ENCODE measurements at places on chromosomes 7 and 10.

- DNase-seq: no peak
Measured at GRCh38 chr10:70575874-70576802, 26.4 kb downstream of the PRF1 start.

DNA sequence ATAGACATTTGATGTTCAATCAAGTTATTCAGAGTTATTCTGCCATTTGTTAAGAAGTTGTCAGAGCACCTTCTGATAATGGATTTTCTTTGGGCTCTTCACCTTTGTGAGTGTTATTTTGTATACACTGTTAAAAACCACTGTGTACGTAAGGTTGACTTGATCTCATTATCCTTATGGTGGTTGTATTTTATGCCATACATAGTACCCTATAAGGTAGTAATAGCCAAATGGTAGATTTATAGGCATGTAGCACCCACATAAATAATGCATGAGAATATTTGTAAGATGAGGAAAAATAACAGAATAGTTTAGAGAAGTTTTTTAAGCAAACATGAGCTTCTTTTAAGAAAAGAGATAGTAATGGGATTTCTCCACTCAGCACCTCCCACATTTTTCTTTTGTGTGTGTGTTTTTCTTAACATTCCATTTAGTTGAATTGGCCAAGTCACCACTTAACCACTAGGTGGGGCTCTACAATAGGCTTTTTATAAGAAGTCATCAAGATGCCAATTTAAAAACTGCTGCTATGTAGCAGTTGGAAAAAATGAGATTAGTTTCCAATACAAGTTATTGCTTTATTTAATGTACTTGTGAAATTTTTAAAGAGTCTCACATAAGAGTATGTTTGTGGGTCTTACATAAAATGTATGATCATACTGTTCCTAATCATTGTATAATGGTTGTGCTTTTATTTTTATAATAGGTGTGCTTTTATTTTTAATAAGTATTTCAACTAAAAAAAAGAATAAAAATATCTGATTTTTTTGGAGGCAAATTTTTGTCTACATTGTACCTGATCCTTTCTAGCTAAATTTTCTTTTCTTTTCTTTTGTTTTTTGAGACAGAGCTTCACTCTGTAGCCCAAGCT is 41.1 kb upstream of the STMP1 start:
- no peak for DNase-seq

- DNase-seq: no peak
Measured at GRCh38 chr10:32253276-32253675, 93.7 kb downstream of the EPC1 start.

DNA sequence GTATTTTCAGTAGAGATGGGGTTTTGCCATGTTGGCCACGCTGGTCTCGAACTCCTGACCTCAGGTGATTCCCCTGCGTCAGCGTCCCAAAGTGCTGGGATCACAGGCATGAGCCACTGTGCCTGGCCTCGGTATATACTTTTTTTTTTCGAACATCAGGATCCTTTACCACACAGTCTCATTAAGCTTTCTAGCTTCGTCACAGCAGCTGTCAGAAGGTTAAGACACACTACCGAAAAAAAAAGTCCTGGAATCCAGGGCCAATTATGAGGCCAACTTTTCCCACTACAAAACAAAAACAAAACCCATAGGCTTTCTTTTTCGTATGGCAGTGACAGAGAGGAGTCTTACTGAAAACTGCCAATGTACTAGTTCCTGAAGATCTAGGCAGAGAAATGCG is 30.7 kb downstream of the ZC3HC1 start:
- DNase-seq: no peak

- DNase-seq: no peak
Measured at GRCh38 chr7:28411876-28412662, at the start of gene CREB5. Gene CREB5, plus strand, starts transcription at chr7:28412518. Its CDS starts 397 bp downstream, at chr7:28412915.

DNA sequence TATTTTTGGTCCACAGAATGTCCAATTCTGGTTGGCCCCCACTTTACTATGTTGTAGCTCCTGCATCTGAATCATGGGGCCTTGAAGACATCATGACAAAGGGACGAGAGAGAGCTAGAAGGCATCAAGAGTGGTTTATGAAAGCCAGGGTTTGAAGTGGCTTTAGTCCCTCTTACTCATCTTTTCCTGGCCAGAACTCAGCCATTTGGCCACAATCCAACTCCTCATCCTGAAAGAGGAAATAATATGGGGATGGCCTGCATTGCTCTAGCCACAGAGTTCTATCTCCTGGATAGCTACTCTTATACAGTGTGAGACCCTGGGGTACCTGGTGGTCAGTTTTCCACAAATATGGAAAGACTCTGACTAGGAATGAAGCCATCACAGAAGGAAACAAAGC is 418.9 kb downstream of the XPNPEP1 start:
- no peak for DNase-seq

- DNase-seq: no peak
Measured at GRCh38 chr7:50822706-50823105, 40.0 kb upstream of the GRB10 start.

DNA sequence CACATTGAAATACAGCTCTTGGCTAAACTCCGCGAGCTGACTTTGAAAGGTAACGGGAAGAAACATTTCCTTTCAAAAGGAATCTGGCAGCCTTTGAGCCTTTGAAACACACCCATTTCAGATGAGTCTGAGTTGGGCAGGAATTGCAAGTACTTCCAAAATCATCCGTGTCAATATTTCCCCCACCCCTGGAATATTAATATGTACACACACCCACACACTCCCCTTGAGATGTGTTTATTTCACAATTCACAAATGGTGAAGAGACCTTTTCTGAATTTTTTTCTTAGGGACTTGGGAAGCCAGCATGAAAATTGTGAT is 438.7 kb upstream of the NRP1 start:
- no peak for DNase-seq

GRCh38 chr7:6725003-6725402 is 18.3 kb upstream of the ZNF12 start:
- DNase-seq: no peak

DNA sequence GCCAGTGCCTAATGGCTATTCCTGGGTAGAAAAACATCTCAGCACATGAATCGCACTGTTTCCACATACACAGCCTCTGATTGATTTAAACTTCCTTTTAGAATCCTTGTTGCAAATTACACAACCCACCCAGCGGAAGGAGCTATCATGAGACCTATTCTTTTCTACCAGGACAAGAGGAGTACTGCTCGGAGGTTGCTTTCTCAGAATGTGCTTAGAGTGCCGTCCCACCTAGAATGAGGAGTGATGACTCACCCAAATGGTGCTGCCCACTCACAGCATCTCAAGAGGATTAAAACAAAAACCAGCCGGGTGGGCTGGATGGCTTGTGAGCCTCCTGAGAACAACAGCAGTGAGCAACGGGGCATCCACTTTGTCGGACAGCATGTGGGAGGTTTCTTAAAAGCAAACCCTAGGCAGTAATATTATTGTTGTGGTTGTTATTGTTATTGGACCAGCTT is 128.9 kb downstream of the DGKI start:
- DNase-seq: no peak

- no peak for DNase-seq
Measured at GRCh38 chr10:97159646-97160305, 26.0 kb downstream of the SLIT1 start.

GRCh38 chr7:114539575-114539974 is 125.0 kb downstream of the FOXP2 start:
- no peak for DNase-seq

- DNase-seq: no peak
Measured at GRCh38 chr7:148733496-148733895, 34.8 kb downstream of the CUL1 start.

DNA sequence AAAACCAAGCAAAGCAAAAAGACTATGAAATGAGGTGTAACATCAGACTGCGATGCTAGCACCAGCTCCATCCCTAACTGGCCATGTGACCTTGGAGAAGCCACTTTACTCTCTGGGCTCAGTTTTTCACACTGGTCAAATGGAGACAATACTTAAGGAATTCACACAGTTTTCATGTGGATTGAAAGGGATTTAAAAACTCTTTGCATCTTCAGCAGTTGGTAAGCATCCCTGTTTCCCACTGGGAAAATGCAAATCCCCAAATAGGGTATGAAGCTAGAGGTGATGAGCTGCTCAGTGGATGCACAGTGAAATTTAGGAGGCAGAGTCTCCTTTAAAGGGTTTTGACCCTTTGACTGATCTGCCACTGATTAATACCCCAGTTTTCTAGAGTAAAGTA is 240.7 kb downstream of the SORCS3 start:
- no peak for DNase-seq

DNA sequence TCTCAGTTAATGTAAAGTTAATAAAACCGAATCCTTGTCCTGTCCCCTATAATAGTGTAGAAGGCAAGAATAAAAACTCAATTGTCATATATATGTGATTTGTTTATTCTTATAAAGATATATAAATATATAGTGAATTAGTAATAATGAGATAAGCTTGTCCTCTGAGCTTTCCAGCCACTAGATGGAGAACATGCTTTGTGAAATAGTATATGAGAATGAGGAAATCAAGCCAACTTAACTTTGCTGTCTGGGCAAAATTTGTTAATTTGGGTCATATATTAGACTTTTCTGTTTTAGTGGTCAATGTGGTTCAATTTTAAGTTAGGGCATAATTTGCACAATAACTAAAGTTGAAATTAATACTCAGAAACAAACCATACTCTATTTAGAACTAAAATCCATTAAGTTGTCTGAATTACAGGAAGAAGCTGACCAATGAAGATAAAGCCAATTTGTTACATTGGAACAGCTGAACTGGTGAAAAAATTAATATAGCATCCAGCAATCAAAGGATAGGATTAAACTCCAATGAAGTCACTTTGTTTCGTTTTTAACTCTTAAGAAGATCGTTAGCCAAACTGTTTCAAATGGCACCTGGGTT is 595.0 kb downstream of the ARL4A start:
- no peak for DNase-seq

- no peak for DNase-seq
Measured at GRCh38 chr7:15094989-15095388, 192.4 kb upstream of the DGKB start.

DNA sequence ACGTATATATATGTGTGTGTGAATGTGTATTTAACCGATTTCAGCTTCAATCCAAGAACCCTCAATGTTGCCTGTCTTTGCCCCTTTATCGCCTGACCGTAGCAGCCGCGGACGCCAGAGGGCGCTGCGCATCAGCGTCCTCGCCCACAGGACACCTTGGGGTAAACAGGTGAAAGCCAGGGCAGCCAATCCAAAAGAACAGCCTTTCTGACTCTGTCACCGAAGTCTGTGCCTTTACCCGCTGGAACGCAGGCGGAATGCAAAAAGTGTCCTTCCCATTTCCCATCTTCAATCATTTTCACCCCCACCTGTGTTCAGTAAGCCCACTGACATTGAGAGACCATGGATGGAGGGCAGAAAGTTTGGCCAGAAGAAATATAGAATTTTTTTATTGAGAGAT is 3.6 kb downstream of the NXPH1 start:
- DNase-seq: no peak

- no peak for DNase-seq
Measured at GRCh38 chr10:14839305-14839695, 1.2 kb downstream of the HSPA14 start.

DNA sequence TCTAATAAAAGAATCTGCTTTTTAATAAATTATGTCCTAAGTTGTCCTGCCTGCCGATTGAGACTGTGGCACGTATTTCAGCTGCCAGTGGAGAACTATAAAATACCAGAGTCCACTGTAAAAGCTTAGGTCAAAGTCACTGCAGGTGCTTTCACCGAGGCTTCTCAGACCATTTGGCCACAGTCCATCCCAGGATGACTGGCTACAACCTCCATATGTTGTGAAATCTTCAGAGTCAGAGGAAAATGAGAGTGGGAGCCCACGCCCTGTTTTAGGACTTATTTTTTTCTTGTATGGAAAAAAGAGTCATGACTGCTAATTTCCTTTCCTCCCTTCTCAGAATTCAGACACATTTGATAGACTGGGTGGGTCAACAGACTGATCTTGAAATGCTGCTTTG is 182.9 kb downstream of the ANK3 start:
- DNase-seq: no peak

- DNase-seq: no peak
Measured at GRCh38 chr10:5557799-5558771, 33.3 kb downstream of the CALML3 start.

- DNase-seq: no peak
Measured at GRCh38 chr10:119595134-119595675, 1.6 kb downstream of the TIAL1 start.

GRCh38 chr10:77638321-77639101 is 903 bp upstream of the KCNMA1 start:
- DNase-seq: no peak

GRCh38 chr10:111486346-111486745 is 409.5 kb downstream of the ADRA2A start:
- DNase-seq: no peak

GRCh38 chr10:80528185-80528700 is 9.5 kb upstream of the SH2D4B start:
- no peak for DNase-seq

GRCh38 chr10:103114876-103115275 is 78.2 kb downstream of the NT5C2 start:
- no peak for DNase-seq

GRCh38 chr10:111127081-111127848 is 50.4 kb downstream of the ADRA2A start:
- no peak for DNase-seq

- DNase-seq: no peak
Measured at GRCh38 chr7:118061386-118061785, 122.6 kb upstream of the LSM8 start.

- no peak for DNase-seq
Measured at GRCh38 chr7:108055611-108056021, 52.7 kb upstream of the LAMB1 start.

DNA sequence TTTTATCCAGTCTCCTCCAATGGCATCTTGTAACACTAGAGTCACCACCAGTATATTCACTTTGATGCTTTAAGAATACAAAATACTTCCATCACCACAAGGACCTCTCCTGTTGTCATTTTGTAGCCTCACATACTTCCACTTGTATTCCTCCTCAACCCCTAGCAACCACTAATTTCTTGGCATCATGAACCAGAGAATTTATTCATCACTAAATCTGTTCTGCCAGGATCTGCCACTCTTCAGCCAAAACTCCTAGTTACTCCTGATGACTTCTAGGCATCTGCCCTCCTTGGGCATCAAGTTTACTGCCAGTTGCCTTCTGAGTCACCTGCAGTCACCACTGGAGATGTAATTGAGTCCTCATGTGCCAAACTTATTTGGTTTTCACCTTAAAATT is 906.8 kb downstream of the CNTNAP2 start:
- no peak for DNase-seq

DNA sequence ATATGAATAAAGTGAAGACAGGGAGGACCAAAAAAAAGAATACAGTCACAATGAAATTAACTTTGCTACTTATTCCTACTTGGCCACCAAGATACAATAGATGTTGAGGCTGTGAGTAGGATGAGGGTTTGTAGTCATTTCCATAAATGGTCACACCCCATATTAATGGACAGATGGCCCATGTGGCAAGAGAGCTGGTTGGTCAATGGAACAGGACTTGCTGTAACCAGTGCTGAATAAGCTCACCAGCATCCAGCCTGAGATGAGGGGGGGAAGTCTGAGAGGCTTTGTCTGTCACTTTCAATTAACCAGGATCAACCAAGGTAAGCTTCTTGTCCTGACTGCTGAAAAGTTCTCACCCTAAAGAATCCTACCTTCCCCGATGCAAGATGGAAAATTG is 130.4 kb upstream of the KCNMA1 start:
- DNase-seq: no peak

GRCh38 chr7:142091961-142092360 is 19.6 kb upstream of the MGAM2 start:
- DNase-seq: no peak

GRCh38 chr7:26198133-26198780 is 2.3 kb downstream of the HNRNPA2B1 start:
- no peak for DNase-seq
